Smooth muscle cell of bladder (primary cell): ENCODE measurements at places on chromosomes 5 and 9. TPM values are rescaled to one million over a fixed set of nuclear protein-coding genes. Genes with fewer than 3 reads are reported as not detected.

The LCN10 gene
- not detected in 2 replicates for total RNA-seq

The OTP gene
- total RNA-seq = not detected in 2 replicates

The HSPB3 gene
- total RNA-seq = not detected in 2 replicates

The PGM5 gene
- total RNA-seq = 4.5 and 14.9 TPM in 2 replicates

The TYRP1 gene
- 1.7 and 2.1 TPM in 2 replicates for total RNA-seq

The STING1 gene
- total RNA-seq = 24.8 and 26.9 TPM in 2 replicates

The LSM11 gene
- total RNA-seq = 1.7 and 4.5 TPM in 2 replicates

The GPRIN1 gene
- 1.1 and 1.3 TPM in 2 replicates for total RNA-seq

The FUT7 gene
- not detected in 2 replicates for total RNA-seq

The PCDHGA7 gene
- 4.1 and 4.6 TPM in 2 replicates for total RNA-seq

The SLC46A2 gene
- total RNA-seq = not detected in 2 replicates

The DIRAS2 gene
- total RNA-seq = 6.7 and 10.1 TPM in 2 replicates

The IFNA21 gene
- total RNA-seq = not detected in 2 replicates

The SLC22A4 gene
- 0.83 and 1.00 TPM in 2 replicates for total RNA-seq

The SLC25A2 gene
- 0.14 and 0.18 TPM in 2 replicates for total RNA-seq

The CCL28 gene
- total RNA-seq = 0.43 and 1.5 TPM in 2 replicates

The ACTBL2 gene
- 1.1 and 3.0 TPM in 2 replicates for total RNA-seq

The ZNG1E gene
- 21.8 and 26.3 TPM in 2 replicates for total RNA-seq

The EXOSC3 gene
- 27.6 and 39.4 TPM in 2 replicates for total RNA-seq

The RPL7A gene
- 2,732 and 3,145 TPM in 2 replicates for total RNA-seq

The EPB41L4A gene
- 0.28 and 0.37 TPM in 2 replicates for total RNA-seq

The NDUFS4 gene
- total RNA-seq = 106 and 135 TPM in 2 replicates

The TMED7 gene
- 132 and 142 TPM in 2 replicates for total RNA-seq

The CDH12 gene
- total RNA-seq = not detected in 2 replicates

The DMRT2 gene
- total RNA-seq = under 0.01 and 0.09 TPM in 2 replicates

The RLN2 gene
- not detected in 2 replicates for total RNA-seq

The PCDHA2 gene
- total RNA-seq = under 0.01 and 0.09 TPM in 2 replicates

The GLRA1 gene
- total RNA-seq = not detected in 2 replicates

The RGS7BP gene
- under 0.01 TPM in 2 replicates for total RNA-seq

The SPINK4 gene
- total RNA-seq = 0.74 and 2.6 TPM in 2 replicates

The AGXT2 gene
- total RNA-seq = not detected in 2 replicates

The SEMA6A gene
- total RNA-seq = 0.43 and 0.74 TPM in 2 replicates

The ADAMTS2 gene
- total RNA-seq = 44.2 and 68.5 TPM in 2 replicates

The PCDHGA3 gene
- 0.85 and 1.4 TPM in 2 replicates for total RNA-seq

The WHRN gene
- total RNA-seq = 1.1 and 2.3 TPM in 2 replicates

The SPINK13 gene
- total RNA-seq = 2.4 and 4.5 TPM in 2 replicates

The SELENOP gene
- 98.6 and 131 TPM in 2 replicates for total RNA-seq

The LECT2 gene
- total RNA-seq = not detected in 2 replicates

The SPATA31D4 gene
- not detected in 2 replicates for total RNA-seq

The LCP2 gene
- total RNA-seq = not detected in 2 replicates

The DOCK2 gene
- total RNA-seq = 2.0 and 4.4 TPM in 2 replicates
